EH (cell line): ENCODE measurements at places on chromosomes 7 and 10.

DNA sequence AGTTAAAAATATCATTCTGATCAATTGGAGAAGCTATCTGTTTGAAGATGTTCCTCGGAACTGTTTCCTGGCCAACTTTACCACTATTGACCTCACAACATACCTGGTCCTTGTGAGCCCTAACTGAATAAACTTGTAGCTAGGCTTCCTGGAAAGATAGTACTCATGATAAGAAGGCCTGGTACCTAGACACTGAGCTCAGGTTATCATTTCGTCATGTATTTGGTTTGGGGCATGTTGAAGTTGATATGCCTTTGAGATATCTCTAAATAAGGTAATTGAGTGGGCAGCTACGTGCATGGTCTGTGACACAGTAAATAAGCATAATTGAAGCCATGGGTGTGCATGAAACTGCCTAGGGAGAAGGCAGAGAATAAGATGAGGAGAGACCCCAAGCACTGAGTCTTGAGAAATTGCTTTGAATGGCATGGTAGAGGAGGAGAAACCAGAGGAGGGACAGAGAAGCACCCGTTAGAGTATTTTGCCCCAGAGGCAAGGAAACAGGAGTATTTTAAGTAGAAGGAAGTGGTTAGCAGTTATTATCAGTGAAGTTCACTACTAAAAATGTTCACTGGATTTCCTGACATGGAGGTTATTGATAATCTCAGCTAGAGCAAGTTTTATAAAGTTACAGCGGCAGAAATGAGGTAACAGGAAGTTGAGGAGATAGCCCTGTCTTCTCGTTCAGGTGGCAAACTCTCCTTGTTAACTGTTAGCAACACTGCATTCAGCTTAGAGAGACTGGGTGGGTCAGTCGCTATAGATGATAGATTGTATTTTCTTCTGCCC lies 55.6 kb downstream of the CC2D2B start:
- DNase-seq: no peak

DNA sequence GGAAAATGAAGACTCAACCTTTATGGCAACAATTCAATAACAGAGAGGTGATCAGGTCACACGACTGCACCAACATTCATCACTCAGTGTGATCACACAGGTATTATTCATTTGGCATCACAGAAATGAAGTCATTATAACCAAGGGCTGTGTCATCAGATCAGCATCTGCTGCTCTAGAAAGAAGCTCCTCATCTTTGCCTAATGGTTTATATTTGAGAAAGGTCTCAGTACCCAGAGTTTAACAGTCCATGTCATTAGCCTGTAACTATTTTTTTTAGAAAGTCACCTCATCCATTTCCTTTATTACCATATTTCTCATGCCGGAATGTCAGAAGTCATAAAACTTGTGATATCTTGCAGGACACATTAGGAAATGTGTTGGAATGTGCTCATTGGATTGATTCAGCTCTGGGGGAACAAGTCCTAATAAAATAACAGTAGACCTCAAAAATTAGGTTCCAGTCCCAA lies 45.1 kb upstream of the PRKG1 start:
- DNase-seq: peak; percentile 76

GRCh38 chr7:497946-498655 lies 21.5 kb downstream of the PDGFA start:
- no peak for DNase-seq

DNA sequence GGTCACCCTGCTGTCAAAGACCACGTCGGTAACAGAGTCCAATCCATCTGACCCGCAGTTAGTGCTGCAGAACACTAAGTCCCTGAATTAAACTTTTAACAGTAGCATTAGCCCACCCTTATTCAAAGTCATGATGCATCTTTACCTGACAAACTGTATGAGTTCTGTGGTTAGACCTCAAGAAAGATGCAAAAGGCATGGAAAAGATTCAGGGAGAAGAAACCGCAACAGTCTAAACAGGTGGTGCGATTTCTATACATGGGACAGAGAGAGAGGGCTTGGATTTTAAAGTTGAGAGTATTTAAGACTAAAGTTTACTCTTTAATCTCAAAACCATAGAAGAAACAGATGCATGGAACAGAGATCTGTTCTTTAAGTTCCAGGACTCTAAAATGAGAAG lies 103.3 kb upstream of the NFE2L3 start:
- DNase-seq: no peak

DNA sequence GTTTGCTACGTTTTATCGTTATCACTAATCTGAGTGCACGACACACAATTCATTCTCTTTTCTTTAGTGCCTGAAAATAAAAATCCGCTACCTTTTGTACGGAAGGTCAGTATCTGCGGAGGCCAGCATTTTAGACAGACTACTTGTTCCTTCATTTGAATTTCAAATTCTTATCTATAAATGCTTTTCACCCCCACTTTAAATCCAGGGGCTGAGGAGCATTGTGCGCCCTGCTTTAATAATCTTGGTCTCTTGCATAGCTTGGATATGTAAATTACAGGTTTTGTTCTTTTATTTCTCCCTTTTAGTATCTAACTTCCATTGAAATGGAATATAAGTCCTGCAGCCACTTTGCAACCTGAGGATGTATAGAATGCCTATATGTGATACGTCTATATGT lies 44.7 kb downstream of the NRP1 start:
- no peak for DNase-seq

GRCh38 chr10:65798133-65798532 lies 1127.7 kb upstream of the LRRTM3 start:
- no peak for DNase-seq

DNA sequence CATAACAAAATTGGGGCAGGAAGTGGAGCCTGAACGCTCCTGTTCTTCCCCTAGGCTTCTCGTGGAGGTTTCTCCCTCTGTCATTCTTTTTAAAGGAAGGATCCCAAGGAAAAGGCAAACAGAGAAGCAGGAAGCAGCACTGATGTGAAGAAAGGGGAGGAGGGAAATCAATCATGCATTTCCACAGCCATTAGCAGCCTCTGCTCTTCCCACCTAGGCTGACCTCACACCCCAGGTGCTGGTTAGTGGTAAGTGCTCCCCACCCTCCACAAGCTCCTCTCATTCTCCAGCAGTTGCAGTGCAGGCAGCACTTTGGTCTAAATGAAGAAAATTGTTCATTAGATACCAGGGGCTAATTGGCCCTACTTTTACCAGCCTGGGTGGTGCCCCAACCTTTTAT lies 2.6 kb downstream of the CRHR2 start:
- DNase-seq: no peak

DNA sequence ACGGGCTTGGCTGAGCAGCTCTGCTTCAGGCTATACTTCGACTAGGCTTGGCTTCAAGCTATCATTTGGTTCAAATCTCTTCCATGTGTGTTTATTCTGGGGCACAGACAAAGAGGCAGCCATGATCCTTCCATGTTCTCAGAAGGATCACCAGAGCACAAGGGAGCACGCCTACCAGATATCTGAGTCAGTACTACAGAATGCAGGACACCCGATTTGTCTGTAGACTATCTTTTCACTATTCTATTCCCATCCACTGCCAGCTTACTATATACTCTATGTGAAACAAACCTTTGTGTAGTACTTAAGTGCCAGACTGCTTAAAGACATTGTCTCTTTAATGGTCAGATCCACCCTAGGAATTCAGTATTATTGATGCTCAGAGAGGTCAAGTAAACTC lies 35.1 kb downstream of the CH25H start:
- DNase-seq: peak; percentile 56

DNA sequence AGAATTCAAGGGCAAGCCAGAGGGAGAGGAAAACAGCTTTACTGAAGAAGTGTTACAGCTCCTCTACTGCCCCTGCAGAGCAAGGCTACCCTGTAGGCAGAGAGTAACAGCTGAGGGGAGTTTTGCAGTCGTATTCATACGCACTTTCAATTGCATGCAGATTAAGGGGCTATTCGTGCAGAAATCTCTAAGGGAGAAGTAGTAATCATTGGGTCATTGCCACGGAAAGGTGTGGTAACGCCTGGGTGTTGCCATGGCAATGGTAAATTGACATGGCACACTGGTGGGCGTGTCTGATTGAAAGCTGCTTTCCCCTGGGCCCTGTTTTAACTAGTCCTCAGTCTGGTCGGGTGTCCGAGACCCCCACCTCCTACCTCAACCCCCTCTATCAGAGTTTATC lies 227.2 kb downstream of the NSUN6 start:
- no peak for DNase-seq

- peak; percentile 13 for DNase-seq
These were observed 128.2 kb upstream of the CHST15 start for GRCh38 chr10:124221356-124222317.
